ENCODE measurements at places on chromosomes 1 and 21.
A peak's percentile ranks its signal among the peaks of the same experiment; 100 is the strongest.

DNA sequence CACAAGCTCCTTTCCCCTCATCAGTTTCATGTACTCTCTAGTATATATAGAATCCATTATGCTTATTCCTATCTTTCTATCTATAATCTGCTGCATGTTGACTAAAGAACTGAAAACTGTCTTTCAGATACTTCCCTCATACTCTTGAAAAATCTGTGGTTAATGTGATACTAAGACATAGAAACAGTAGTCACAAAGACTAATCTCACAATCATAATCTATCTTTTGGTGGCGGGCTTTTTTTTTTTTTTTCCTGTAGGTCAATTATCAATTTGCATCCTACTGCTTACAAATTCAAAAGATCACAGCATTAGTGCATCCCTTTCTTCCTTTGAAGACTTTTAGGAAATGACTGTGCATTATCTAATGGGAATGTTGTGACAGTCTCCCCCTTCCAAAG is 4.7 kb downstream of the UBR4 start:
- no peak for DNase-seq

- no peak for DNase-seq
Measured at GRCh38 chr1:43563876-43564539, 33.3 kb downstream of the PTPRF start.

DNA sequence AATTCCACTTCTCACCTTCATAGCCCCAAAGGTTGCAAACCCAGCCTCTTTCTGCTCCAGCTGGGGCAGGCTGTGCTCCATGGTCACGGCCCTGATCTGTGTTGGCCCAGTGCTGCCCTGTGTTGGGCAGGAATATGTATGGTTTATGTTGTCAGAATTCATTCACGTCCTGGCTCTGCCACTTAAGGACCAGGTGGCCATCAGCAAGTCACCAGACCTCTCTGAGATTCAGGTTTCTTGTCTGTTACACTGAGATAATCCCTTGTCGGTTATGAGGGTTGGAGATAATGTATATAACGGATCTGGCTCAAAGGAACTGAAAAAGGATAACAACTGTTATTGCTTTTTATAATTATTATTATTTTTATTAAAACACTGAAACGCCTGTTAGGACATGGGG is 39.1 kb upstream of the SELENON start:
- no peak for DNase-seq

GRCh38 chr1:40662864-40663263 is 2.6 kb downstream of the RIMS3 start:
- no peak for DNase-seq

- DNase-seq, result no peak
Measured at GRCh38 chr1:179586107-179586823, 5.4 kb upstream of the TDRD5 start.

- no peak for DNase-seq
Measured at GRCh38 chr1:45793942-45794604, 9.3 kb upstream of the MAST2 start.

- DNase-seq, result no peak
Measured at GRCh38 chr1:182662121-182662890, 22.1 kb downstream of the RGS8 start.

- no peak for DNase-seq
Measured at GRCh38 chr1:197965132-197965840, 48.1 kb downstream of the LHX9 start.

DNA sequence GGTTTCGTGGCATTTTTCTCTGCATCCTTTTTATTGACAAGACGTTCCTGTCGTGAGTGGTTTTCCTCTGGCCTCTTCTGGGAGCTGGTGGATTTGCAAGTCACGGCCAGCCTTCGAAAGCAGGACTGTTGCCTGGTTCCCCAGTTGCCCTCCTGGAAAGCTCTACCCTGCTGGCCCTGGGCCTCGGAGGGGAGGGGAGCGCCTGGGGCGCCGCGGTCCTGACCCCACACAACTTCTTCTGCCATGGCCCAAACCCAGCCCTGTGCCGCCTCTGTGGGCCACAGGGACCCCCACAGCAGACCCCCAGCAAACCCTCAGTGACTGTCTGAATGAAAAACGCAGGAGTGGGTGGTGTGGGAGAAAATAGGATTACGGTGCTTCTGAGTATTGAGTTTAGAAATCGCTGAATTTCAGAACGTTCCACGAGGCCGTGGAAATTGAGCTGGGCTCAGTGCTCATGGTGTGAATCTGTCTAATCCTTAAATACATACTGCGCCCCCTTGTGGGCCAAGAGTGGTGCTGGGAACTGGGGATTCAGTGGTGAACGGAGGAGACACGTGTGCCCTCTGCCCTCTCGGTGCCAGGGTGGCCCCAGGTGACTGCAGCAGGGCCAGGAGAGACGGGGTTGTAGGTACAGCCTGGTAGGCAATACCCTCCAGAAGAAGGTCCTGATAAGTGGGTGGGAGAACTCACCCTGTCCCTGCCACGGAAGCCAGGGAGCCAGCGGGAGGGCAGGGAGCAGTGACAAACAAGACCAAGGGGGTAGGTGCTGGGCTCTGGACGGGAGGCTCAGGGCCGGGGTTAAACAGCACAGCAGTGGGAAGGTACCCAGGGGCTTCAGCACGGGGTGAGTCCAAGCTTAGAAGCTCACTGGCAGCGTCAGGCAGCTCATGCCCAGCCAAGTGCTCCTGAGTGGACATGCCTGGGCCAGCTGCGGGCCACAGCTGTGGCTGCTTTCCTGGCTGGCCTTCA is 101.2 kb upstream of the COL6A1 start:
- peak; percentile 54 for DNase-seq

DNA sequence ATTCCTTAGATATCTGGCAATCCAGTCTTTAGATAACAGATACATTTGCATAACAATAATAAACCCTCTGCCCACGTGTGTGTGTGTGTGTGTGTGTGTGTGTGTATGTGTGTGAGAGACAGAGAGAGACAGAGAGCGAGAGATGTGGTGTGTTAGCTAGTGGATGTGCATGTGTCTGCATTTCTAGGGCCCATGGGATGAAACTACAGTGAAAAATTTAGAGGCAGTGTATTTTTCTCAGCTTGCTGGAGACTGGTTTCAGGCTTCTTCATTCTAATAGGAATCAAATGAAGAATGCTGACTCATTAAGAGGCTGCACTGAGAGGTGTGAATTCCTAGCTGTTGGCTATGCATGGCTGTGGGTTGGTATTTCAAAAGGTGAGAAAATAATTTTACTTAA is 303.2 kb downstream of the LMX1A start:
- DNase-seq, result no peak

DNA sequence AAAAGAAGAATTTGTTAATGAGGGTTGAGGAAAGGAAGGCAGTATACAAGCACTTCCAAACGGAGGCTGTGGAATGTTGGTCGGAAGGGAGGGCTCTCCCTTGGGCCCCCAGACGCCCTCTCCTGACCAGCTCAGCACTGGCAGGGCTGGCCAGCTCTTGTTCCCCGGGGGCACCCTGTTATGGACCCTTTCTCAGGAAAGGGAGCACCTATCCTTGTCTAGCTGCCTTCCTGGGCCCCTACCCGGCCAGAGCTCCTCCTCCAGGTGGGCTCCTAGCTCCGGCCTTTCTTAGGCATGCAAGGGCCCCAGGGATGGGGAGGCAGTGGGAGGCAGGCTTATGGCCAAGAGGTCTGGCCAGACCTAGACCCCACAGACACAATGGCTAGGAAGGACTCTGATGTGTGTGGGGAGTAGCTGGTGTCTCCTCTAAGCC is 926 bp downstream of the BLACAT1 start:
- DNase-seq, result no peak

GRCh38 chr1:247291833-247292561 is 36.1 kb downstream of the VN1R5 start:
- no peak for DNase-seq

- no peak for DNase-seq
Measured at GRCh38 chr1:181222972-181223505, 134.5 kb downstream of the IER5 start.

DNA sequence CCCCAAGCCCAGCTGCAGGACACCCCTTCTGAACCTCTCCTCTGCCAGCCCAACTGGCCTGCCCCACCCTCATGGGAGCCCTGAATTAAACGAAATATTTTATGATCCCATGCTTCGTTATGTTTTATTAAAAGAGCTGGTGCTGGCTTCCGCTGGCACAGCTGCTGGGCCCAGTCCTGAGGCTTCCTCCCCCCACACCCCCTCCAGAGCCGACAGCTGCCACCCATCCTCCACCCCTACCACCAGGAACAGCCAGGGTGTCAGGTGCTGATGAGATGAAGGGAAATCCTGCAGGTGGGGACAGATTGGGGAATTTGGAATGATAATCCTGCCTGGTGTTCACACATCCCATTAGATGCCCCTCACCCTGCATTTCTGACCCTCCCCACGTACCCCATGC is 19.0 kb downstream of the IGSF21 start:
- DNase-seq, result no peak

GRCh38 chr1:1948783-1949182 is 29.7 kb upstream of the TMEM52 start:
- DNase-seq, result no peak

DNA sequence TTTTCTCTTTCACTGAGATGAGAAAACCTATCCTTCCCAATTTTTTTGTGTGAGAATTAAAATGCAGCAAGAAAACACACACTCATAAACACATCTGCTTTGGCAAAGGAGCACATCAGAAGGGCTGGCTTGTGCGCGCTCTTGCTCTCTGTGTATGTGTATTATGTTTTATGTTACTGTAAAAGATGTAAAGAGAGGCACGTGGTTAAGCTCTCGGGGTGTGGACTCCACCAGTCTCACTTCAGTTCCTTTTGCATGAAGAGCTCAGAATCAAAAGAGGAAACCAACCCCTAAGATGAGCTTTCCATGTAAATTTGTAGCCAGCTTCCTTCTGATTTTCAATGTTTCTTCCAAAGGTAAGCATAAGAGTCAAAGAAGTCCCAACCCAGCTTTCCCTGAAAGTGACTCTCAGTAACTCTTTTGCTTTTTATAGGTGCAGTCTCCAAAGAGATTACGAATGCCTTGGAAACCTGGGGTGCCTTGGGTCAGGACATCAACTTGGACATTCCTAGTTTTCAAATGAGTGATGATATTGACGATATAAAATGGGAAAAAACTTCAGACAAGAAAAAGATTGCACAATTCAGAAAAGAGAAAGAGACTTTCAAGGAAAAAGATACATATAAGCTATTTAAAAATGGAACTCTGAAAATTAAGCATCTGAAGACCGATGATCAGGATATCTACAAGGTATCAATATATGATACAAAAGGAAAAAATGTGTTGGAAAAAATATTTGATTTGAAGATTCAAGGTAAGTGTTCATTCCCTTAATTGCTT is at the start of gene CD2:
Gene CD2, plus strand, starts transcription at position 233 of the 780 bp plus-strand sequence. Its CDS starts 63 bp downstream, at position 296.
- no peak for DNase-seq

DNA sequence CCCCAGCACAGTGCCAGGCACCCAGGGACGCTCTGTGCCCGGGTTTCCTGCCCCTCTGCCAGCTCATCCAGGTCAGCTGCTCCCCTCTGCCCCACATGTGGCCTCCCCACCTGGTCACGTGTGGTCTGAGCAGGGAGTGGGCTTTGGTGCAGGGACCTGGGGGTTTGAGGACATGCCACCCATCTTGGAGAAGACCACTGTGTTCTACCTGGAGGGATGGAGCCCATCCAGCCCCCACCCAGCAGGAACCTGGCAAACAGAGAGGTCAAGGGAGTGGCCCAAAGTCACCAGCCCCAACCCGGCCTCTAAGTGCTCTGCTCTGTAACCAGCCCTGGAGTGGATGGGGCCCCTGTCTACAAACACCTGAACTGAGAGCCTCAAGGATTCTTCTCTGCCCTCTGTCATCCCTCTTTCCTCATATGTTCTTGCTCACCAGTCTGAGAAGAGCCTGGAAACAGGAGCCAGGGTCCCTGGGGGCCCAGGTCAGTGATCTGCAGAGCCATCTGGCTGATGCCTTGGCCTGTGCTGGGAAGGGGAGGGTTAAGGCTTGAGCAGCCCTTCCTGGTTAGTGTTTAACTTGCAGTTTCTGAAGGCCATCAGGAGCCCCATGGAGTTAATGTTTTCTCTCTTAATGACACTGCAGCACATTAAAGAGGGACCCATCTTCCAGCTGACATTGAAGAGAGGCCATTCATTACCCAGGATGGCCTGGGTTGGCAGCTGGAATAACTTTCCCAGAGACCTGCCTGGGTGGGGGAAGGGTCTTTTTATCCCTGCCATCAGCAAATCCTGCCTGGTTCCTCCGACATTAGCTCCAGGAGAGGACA is 235.4 kb downstream of the PTPRU start:
- no peak for DNase-seq

- no peak for DNase-seq
Measured at GRCh38 chr1:7068552-7068951, 283.3 kb downstream of the CAMTA1 start.

- no peak for DNase-seq
Measured at GRCh38 chr1:23699280-23700179, 7.9 kb downstream of the RPL11 start.

DNA sequence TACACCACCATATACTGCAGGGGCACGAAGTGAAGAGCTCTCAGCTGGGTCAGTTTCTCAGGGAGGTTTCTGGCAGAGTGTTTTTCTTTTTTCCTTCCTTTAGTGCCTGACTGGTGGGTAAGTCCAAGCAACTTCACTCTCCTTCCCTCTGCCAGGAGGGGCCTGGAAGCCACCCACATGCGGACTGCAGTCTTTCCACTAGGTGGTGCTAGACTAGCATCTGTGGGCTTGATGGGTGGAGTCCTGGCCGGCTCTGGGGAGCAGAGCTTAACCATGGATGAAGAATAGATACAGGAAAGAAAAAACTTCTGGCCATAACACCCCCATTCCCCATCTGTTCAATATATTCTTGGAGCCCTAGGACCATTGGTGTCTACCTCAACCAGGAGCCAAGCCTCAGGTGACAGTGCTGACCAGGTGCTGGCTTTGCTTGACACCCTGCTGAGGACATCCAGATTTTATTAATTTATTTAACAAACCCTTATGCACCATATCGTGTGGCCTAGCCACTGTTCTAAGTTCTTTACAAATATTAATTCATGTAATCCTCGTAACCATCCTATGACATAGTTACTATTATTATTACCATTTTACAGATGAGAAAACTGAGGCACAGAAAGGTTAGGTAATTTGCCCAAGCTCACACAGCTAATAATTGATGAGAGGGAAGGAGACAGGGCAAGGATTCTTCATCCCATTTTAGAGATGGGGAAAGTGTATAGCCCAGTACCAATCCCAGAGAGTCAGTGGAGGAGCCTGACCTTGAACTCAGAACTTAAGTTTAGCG is 126.7 kb upstream of the CSF3R start:
- no peak for DNase-seq

- no peak for DNase-seq
Measured at GRCh38 chr1:212287261-212287895, 2.2 kb downstream of the PPP2R5A start.

- DNase-seq, result peak; percentile 98
Measured at GRCh38 chr1:26321315-26322041, 3.7 kb downstream of the CD52 start.

- peak; percentile 58 for DNase-seq
Measured at GRCh38 chr1:155320661-155321617, at the start of gene RUSC1. Gene RUSC1, plus strand, starts transcription at chr1:155320894. Its CDS starts 880 bp downstream, at chr1:155321774.

Measured in stimulated activated CD4-positive, alpha-beta T cell treated with anti-CD3 and anti-CD28 coated beads, Interleukin-1b, Interleukin-23, amount 100 ng/mL, for 24 hours (primary cell).